T-helper 2 cell treated with Interferon-gamma antibody and Interleukin-4, amounts not matched to agents 5 μg/mL and 100 μg/mL, for 36 hours (primary cell): ENCODE measurements at places on chromosomes 5 and 9.

- DNase-seq = no peak
Measured at GRCh38 chr5:96031811-96032261, 70.2 kb upstream of the ELL2 start.

DNA sequence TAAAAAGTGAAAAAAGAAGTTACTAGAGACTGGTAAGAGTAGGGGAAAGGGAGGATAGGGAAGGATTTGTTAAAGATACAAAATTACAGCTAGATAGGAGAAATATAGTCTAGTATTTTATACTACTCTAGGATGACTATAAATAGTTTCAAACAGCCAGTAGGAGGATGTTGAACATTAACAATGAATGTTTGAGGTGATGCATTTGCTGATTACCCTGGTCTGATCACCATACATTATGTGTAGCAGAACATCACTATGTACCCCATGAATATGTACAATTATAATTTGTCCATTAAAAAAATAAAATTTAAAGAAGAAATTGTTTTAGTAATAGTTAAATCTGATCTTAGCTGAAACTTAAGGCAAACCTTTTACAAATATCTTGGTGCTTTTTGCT is 302.6 kb downstream of the ARHGAP26 start:
- DNase-seq = no peak

- no peak for DNase-seq
Measured at GRCh38 chr9:125652759-125653158, 54.2 kb downstream of the MAPKAP1 start.

- no peak for DNase-seq
Measured at GRCh38 chr5:9437741-9438240, 108.1 kb downstream of the SEMA5A start.

- no peak for DNase-seq
Measured at GRCh38 chr9:16023446-16023845, 470.6 kb downstream of the CCDC171 start.

DNA sequence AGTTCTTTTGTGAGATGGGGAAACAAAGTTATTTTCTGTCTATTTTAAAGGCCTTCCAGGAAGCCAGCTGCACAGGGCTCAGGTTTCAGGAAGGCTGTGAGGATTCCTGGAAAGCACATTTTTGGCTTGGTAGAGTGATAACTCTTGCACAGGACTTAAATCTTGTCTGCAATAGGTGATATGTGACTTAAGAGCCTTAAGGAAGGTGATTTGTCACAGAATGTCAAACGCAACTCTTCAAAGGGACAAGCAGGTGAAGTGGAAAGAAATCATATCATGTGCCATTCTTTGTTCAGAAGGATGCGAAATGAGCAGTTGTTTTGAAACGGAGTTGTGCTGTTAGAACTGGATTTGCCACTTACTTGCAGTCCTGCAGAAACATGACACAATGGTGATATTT is 459.3 kb downstream of the MAT2B start:
- DNase-seq = no peak

DNA sequence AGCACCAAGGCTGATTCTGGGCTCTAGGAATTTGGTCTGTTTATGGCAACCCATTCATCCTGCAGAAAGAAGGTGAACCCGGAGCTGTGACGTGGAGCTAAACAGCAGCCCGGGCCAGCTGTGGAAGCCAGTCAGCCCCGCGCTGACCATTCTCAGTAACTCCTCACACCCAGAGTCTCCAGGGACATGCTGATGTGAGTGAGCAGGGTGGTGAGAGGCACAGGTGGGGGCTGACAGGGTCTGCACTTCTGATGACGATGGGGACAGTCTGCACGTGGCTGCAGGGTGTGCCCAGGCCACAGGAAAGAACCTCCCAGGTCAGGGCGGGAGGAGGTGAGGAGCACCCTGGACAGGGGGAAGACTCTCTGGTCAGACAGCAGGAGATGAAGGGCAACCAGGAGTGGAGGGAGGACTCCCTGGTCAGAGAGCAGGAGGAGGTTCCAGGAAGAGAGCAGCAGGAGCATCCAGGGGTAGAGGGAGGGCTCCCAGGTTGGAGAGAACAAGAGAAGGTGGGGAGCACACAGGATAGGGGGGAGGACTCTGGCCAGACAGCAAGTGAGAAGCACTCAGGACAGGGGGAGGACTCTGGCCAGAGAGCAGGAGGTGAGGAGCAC is 26.1 kb upstream of the SLC6A3 start:
- DNase-seq = no peak

DNA sequence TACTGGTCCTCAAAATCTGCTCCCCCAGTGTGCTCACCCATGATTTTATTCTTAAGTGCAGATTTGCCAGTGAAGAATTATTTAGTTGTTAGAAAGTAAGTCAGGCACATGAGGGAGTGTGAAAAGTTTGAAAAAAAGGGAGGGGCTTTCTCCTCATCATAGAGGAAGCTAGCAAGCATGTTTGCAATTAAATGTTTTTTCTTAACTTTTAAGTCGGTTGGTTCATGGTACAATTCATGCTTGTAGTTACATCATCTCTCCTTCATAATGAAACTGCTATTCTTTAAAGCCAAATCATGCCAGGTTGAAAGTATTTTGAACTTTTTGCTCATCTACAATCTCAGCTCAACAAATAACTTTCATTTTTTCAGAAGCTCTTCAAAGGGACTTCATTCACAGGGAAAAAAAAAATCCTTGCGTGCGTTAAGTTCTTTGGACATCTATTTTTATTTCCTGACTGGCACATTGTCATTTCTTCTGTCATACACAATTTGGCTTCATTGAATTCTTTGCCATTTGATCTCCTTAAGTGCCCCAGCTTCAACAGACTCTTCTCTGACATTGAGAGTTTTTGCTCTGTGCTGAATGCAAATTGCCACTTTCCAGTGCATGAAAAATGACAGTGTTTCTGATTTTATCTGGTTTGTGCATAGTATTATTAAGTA is 456.9 kb downstream of the TMEM232 start:
- DNase-seq = no peak

- DNase-seq = no peak
Measured at GRCh38 chr5:137622850-137623249, 113.0 kb downstream of the KLHL3 start.

DNA sequence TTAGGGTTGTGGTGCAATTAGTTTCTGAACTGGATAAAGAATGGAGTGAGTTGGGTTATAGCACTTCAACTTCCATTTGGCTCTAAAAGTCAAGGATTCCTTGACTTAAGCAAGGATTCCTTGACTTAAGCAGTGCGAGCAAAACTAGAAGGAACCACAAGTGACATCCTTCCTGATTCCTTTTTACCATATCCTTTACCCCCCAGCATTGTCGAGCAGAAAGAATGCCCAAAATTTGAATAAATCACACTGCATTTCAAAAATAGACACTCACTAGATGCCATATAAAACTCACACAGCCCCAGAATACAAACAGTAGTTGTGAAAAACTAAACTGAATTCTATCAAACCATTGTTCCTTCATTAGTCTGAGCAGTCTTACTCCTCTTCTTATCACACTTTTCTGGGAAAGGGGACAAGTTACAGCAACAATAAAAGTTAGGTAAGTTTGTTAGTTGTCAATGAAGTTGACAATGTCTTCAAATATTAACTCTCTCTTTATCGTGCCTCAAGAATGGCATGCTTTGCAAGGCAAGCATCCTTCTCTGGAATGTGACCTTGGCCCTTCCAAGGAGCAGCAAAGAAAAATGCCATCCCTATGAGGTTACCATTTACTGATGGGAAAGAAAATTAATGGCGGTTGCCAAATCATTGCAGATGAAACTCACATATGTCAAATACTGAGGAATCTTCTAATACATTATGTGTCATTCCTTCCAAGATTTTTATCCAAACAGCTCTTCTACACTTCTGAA is 273.3 kb upstream of the ANKRD55 start:
- DNase-seq = no peak

- no peak for DNase-seq
Measured at GRCh38 chr5:56360816-56361215, 127.7 kb upstream of the ANKRD55 start.

GRCh38 chr9:121640076-121640475 is 11.4 kb upstream of the DAB2IP start:
- DNase-seq = no peak

DNA sequence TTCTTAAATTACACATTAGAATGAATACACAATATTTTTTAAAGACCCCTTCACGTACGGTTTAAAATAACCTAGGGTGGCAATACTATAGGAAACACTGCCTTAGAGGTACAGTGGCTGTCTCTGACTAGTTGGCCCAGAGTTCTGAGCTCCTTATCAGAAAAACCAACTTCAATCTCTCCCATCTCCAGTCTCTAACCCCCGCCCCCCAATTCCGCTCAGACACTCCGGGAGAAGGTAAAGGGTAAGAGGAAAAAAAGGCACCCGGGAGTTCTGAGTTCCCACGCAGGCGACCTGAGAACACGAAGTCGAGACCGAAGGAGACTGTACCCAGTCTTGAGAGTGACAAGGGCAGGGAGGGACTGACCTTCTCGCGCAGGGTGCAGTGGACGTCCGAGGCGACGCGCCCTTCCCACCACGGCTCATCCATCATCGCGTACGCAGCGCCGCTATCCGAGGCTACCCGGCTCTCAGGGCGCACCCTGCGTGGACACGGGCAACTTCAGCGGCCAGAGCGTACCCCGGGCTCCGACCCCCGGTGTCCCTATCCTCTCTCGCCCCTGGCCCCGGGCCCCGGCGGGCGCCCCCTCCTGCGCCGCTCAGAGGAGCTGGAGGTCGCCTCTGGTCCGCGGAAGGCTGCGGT is 752 bp downstream of the CCNJL start:
- no peak for DNase-seq

- DNase-seq = no peak
Measured at GRCh38 chr5:121239951-121240350, 611.7 kb upstream of the FTMT start.

DNA sequence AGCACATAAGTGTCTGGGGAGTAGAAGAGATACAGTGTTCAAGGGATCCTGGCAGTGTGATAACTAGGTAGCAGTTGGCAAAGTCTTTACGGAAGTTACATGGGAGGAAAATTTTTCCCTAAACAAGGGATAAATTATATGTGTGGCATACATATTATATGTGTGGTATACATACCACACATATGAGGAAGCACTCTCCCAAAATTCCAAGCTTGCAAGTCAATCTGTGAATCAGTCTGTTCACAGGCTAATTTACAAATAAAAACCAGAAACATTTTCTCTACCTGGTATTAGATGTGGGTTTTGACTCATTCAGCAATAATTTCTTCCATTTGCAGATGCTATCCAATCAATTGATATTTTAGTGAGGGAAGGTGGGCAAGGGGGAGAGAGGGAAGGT is 110.0 kb downstream of the ISOC1 start:
- DNase-seq = no peak

- DNase-seq = no peak
Measured at GRCh38 chr5:13553896-13554295, 390.6 kb downstream of the DNAH5 start.

DNA sequence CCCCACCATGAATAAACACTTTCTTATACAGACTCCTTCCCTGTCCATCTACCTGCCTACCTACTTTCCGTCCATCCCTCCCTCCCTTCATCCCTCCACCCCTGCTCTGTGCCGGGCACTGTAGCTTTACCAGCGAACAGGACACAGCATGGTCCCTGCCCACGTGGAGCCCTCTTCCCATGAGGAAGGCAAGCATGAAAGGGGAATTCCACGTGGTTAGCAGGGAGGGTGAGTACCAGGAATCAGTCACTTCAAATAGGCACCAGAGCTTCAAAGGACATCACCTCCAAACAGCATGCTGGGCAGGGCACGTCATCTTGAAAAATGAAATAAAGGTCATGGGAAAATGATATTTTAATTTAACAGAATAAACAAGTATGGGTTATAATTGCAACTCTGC is 35.0 kb upstream of the TDRD7 start:
- DNase-seq = no peak

DNA sequence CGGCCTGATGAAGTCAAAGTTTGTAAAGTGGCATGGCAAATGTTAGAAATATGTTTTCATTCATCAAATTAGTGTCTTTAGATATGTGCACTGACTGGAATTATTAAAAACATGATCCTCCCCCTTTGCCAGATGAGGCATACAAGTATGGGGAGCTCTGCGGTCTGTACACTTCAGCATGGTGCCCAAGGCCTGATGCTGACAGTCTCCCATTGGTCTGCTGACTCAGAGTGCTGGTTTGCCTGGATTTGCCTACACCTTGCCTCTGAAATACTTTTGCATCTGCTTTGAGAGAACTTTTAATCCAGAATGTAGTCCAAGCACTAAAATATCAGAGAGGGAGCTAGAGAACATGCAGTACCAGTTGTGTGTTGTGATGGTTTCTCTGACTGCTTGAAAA is 354.3 kb upstream of the ACTBL2 start:
- DNase-seq = no peak

GRCh38 chr9:127396253-127396807 is 639 bp upstream of the SLC2A8 start:
- no peak for DNase-seq
